ENCODE measurements at places on chromosomes 13 and 19.

- no peak for DNase-seq
Observed at GRCh38 chr13:30128095-30128494, 179.3 kb downstream of the KATNAL1 start.

- no peak for DNase-seq
Observed at GRCh38 chr13:113509989-113510388, 19.5 kb upstream of the DCUN1D2 start.

DNA sequence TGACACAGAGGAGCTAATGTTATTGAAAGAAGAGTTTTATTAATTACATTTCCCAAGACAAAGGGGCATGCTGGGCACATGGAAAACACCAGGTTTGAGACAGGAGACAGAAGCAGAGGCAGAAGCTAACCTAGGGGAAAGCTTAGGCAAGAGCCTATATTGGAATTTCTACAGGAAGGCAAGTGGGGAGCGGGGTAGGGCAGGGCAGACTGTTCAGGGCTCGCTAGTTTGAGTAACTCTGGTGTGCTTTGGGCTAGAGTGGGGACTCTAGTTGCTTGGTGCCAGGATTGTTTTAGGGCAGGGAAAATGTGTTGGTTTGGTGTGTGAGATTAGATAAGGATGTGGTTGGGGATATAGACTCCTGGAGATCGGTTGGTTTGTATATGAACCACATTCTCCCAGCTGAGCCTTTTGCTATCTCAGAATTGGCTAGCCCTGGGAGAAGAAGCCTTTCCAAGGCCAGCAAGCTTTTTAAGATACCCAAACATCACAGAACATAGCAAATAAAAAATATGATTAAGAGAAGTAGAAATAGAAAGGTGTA, 8.4 kb upstream of the UFM1 start:
- no peak for DNase-seq

DNA sequence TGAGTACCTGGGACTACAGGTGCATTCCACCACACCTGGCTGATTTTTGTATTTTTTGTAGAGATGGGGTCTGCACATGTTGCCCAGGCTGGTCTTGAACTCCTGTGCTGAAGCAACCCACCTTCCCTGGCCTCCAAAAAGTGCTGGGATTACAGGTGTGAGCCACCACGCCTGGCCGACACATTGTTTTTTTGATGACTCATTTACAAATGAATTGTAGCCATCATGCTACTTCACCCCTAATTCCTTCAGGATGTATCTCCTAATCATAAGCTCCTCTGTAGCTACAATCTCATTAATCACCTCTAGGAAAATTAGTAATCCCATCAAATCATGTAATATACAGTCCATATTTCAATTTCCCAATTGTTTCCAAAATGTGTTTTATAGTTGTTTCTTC, 17.9 kb downstream of the RELB start:
- DNase-seq: no peak

- no peak for DNase-seq
Observed at GRCh38 chr19:1410136-1410786, 2.9 kb downstream of the DAZAP1 start.

- DNase-seq: no peak
Observed at GRCh38 chr13:66994097-66994496, 236.0 kb downstream of the PCDH9 start.

DNA sequence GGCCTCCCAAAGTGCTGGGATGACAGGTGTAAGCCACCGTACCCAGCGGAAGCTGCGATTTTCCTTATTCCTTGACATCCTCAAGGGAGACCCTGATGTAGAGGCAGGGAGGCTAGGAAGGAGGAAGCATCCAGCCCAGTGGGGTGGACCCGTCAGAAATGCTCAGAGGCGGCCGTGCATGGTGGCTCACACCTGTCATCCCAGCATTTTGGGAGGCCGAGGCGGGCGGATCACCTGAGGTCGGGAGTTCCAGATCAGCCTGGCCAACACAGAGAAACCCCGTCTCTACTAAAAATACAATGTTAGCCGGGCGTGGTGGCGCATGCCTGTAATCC, 11.6 kb downstream of the GZMM start:
- no peak for DNase-seq

GRCh38 chr13:43229506-43229905, 206.1 kb downstream of the DNAJC15 start:
- no peak for DNase-seq

DNA sequence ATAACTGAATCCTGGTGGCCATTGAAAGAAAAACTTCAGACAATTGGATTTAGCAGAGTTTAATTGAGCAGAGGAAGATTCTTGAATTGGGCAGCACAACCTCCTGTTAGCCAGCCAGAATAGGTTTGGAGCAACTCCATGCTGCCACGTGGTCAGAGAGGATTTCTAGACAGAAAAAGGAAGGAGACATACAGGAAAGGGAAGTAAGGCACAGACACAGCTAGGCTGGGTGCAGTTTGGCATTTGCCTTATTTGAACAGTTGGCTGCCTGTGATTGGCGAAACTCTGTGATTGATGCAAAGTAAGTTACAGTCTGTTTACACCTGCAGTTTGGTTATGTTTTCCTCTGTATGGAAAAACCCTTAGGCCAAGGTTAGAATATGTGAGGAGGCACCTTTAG, 85.8 kb upstream of the SPATA13 start:
- peak; percentile 50 for DNase-seq

GRCh38 chr19:48618278-48618915, 581 bp downstream of the RPL18 start:
- DNase-seq: no peak

GRCh38 chr19:49491804-49492572, 4.2 kb upstream of the RPS11 start:
- DNase-seq: no peak

GRCh38 chr19:58054901-58055874, 3.9 kb upstream of the ZNF135 start:
- DNase-seq: no peak

GRCh38 chr13:59946944-59947343, 216.8 kb downstream of the DIAPH3 start:
- no peak for DNase-seq

DNA sequence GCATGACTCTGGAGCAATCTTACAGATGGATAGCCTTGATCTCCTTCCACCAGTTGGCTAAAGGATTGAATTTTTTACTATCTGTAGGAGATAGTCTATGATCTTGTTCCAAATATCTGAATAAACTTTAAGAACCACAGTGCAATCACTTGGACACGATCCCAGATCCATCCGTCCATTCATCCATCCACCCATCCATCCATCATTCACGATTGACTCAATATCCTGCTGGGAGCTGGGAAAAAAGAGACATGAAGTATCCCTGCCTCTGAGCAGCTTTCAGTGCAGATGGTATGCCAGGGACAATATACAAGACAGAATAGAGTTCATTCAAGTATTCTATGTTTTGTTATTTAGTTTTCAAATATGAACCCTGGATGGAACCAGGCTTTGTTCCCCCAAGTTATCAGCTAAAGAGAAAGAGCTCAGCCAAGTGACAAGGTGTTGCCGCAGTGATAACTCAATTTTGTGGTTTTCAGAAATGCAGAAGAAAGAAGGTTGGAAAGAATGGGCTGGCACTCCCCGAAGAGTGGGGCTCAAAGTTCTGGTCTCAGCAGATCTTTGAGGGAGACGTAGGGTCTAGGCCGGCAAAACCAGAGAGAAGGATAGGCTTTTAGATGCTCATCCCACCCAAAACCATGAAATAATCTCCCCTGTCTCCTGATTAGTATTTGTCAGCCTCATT, 66.3 kb downstream of the IRS2 start:
- no peak for DNase-seq

- DNase-seq: no peak
Observed at GRCh38 chr13:34176633-34177032, 358.7 kb downstream of the RFC3 start.

DNA sequence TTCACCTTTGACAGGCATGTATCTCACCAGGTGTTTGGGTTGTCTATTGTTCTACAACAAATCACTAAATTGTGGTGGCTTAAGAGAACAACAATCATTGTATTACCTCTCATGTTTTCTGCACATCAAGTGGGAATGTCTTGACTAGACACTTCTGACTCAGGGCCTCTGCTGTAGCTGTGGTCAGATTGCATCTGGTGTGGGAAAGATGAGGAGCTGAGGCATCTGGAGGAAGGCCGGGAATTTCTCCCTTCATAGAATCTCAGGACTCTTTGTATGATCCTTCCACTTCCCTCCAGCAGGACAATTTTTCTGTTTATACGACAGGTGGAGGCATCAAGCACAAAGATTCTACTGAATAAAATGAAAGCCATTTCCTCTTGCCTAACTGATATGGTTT, 511.8 kb upstream of the NBEA start:
- no peak for DNase-seq

DNA sequence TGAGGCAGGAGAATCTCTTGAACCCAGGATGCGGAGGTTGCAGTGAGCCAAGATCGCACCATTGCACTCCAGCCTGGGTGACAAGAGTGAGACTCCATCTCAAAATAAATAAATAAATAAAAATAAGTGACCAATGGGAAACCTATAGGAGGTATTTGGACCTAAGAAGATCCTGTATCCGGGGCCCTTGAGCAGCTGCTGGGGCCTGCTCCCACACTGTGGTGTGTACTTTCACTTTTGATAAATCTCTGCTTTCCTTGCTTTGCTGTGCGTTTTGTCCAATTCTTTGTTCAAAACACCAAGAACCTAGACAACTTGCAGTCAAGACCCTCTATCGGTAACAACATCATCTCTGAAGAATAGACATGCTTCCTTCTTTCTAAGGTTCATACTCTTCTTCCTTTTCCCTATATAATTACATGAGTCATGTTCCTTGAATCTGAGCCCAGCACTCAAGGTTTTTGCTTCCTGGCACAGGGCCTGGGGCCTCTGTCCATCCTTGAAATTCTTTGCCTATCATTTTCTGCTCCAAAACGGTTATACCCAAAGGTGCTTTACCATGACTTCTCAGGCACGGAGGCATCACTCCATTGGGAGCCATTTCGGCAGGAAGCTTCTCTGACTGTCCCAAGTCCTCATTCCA, 14.2 kb upstream of the PNMA8C start:
- DNase-seq: no peak

- no peak for DNase-seq
Observed at GRCh38 chr13:31121379-31122140, 40.1 kb downstream of the HSPH1 start.

- DNase-seq: no peak
Observed at GRCh38 chr13:20848944-20849343, 53.6 kb downstream of the XPO4 start.

DNA sequence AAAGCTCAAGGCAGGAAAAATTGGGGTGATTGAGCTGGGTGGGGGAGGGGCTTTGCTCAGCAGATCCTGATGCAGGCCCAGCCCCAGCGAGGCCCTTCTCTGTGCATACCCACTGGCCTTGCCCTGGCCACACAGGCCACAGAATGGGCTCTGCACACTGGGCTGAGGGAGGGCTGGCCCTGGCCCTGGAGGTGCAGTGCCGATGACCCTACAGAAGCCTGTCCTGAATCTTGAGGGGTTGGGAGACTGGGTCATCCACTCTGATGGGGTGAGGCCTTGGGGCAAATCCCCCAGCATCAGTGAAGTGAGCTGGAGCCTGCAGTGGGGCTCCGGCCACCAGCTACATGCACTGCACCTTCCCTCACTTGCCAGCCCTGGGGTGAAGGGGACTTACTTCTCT, 153.1 kb downstream of the URI1 start:
- no peak for DNase-seq

DNA sequence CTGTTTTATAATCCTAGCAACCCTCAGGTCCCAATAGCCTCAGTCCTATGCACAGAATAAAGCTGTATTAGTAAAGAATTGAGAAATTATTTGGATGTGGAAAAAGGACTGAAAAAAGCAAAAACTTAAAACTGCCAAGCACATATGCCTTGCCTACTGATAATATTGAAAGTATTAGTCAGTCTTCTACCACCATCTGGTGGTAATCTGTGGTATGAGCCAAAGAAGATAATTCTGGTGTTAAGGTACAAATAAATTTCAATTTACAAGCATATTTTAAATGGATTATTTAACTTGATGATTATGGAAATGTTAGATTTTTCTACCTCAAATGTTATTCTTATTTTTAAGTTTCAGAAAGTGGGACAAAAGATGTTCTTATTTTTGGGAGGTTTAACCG, 460.3 kb upstream of the KLHL1 start:
- DNase-seq: peak; percentile 32

GRCh38 chr13:45933203-45933908, 81.8 kb upstream of the SIAH3 start:
- DNase-seq: peak; percentile 35

Data from HL-60 (cell line).